ENCODE measurements at places on chromosomes 11 and 22.

- no peak for DNase-seq
Observed at GRCh38 chr11:72190631-72191071, 1.3 kb upstream of the FOLR1 start.

DNA sequence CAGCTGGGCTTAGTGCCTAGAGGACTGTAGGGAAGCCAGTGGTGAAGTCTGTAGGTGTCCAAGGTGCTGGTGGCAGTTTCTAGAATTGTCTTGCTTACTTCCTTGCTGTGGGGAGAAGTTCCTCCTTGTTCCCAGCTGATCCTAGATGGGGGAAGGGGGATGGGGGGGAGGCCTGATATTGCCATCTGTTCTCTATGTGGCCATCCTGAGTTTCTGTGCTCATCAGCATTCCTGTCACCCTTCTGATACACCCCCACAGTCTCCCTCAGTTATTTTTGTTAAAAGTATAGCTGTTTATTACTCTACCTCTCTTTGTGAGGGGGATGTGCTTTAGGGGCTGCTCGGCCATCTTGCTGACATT lies 36.5 kb downstream of the MADD start:
- DNase-seq: no peak

DNA sequence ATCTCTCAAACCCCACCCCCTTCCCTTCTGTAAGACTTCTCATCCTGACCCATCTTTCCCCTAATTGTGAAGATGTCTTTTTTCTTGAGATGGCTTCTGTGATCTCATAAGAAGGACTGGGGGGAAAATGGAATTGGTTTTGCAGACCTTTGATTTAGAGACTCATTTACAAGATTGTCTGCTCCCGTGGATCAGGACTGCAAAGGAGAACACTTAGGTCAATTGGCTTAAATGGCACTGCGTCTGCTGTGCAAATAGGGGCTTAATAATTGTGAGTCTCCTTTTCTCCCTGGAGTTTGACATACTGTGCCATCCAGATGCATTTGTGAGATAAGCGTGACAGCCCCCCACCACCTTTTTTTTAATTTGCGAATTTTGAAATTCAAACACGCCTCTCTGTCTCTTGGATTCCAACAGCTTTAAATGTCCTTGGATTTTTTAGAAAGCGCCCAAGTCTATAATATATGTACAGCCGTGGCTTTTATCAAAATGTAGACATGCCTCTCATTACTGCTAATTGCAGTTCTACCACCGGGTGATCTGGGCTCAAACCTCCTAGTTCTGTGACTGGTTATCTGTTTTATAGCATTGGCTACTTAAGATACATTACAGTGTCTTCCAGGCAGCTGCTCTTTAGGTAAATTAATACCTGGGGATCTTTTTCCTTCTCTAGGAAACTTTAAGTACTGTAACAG lies 150.0 kb downstream of the DBX1 start:
- no peak for DNase-seq

- no peak for DNase-seq
Observed at GRCh38 chr11:108117746-108118371, 3.5 kb upstream of the ACAT1 start.

DNA sequence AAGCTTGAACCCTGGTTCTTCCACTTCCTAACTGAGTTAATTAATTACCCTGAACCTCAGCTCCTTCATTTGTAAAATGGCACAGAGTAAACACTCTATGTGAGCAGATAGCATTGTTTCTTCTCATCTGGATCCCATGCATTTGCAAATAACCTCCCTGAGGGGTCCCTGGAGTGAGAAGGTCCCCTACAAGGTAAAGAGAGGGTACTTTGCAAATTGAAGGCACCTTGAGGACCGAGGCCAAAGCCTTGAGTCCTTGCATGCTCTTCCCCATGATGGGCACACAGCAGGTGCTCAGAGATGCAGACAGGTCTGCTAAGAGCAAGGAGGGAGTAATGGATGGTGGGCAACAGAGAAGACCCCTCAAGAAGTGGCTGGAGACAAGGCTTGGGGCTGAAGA lies 33.2 kb downstream of the OTOG start:
- DNase-seq: no peak

DNA sequence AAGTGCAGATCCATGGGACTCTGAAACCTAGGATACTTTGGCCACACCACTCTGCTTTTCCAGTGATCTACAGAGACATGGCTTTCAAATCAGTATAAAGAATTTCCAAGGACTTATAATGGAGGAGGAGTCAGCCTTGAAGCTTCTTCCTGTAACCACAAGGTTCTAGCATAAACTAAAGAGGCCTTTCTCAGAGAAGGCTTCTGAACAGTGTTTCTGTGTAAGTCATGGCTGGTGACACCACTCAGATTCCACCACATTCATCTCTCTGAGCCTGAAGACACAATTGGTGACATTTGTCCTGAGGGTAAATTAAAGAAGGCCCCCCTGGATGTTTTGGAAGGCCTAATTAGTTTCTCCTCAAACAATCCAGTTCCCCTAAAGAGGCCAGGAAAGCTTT lies 29.0 kb upstream of the ADORA2A start:
- DNase-seq: no peak

DNA sequence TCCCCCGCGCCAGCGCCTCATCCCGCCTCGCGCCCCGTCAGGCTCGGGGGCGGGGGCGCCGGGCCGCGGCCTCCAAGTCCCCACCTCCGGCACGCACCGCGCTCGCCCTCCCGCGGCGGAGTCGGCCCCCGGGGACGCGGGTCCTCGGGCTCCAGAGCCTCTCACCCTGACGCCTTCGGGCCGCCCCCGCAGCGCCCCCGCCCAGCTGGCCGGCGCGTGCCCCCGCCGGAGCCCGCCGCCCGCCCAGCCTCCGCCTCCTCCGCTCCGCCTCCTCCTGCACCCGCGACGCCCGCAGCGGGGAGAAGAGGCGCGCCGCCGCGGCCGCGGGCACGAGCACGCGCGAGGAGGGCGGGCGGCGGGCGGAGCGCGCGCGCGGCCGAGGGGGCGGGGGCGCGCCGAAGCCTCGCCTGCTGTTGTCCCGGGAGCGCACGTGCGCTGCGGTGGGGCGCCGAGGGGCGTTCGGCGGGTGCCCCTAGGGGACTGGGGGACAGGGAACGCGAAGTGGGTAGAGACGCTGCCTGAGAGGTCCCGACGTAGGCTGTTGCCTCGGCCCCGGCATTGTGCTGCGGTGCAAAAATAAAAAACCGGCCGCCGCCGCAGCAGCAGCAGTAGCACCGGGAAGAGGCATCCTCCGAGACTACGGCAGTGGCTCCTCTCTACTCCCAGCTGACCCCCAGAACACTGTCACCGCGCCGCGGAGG lies 87.4 kb upstream of the ARHGAP32 start:
- peak; percentile 26 for DNase-seq

GRCh38 chr22:19019029-19019678 lies 83.1 kb upstream of the PRODH start:
- DNase-seq: no peak

DNA sequence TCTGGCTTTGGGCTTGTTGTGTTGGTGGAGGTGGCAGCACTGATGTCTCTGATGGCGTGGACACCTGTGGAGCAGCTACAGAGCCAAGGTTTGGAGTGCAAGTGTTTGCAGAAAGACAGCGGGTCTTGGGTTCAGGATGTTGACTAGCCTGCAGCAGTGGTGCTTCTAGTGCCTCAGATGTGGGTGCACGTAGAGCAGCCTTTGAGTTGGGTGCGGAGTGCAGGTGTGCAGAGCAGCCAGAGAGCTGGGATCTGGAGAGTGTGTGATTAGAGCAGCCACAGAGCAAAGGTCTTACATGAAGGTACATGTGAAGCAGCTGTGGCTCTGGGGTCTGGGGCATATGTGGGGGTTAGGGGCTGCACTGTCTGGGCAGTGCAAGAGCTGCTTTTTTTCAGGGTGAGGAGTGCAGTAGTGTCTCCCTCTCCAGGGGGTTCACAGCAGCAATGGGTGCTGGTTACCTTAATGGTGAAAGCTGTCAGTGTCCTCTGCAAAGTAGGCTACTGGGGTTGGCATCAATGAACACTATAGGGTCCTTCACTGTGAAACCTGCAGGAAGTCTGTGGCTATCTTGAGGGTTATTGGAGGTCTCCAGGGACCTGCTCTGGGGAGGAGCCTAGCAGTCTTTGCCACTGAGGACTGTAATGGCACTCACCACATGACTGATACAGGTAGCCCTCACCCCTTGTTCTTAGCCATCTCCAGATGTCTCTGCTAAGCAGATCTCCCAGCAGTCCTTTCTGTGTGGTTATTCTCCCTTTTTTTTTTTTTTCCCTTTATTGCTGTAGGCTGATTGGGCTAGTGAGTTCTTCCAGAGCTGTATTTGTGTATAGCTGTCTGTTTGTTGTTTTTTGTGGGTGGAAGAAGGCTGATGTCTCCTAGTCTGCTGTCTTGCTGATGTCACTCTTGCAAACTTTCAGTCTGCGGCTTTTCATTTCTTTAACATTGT lies 14.3 kb downstream of the BIRC2 start:
- DNase-seq: no peak

DNA sequence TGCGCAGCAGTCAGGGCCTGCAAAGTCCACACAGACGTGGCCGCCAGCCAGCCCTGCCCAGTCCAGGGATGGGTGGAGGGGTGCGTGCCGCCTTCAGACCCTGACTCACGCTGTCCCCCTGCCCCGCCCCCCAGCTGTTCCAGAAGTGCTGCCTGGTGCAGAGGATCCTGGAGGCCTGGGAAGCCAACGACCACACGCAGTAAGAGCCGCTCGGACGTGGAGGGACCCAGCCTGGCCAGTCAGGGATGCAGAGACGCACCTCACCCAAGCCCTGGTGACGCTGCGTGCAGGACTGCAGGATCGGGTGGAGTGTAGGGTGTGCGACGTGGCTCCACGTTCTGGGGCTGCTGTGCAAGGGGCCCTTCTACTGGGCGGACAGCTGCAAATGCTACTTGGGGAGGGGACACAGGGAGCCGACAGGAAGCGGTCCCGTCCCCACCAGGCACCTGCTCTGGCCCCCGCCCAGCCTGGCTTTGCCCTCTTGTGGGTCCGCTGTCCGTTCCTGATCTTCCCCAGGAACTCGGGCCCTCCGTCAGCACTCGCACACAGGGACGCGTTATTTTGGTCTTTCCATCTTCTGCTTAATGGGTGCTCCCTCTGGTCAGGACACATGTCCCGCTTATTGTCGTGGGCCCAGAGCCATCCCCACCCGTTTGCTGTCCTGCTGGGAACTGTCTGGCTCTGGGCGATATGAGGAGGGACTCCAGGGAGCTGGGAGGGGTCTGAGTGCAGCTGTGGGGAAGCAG lies 42.5 kb downstream of the SBF1 start:
- no peak for DNase-seq

- DNase-seq: no peak
Observed at GRCh38 chr22:48703265-48703941, 1124.3 kb downstream of the BRD1 start.

GRCh38 chr11:80771017-80771416 lies 1330.2 kb upstream of the TENM4 start:
- DNase-seq: no peak

DNA sequence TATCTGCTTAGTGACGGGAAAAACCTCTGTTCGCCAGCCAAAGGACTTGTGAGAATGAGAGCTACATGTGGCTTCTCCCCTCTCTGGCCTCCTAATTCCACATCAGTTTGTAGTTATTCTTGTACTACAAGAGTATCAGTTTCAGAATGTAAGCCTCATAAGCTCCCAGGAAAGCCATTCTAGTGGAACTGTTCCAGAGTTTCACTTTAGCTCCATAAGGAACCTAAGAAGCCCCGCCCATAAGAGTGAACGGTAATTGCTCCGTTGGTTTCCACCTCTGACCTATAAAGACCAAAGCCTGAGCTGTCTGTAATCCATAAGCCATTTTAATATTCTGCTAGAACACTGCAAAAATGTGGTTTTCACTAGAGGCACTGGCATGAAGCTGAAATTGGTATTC lies 53.0 kb downstream of the SIK3 start:
- DNase-seq: no peak

GRCh38 chr11:118749429-118749828 lies 41.5 kb downstream of the DDX6 start:
- DNase-seq: no peak

- DNase-seq: no peak
Observed at GRCh38 chr11:15943418-15944197, 412.7 kb downstream of the SOX6 start.

- DNase-seq: no peak
Observed at GRCh38 chr11:128476729-128477128, 110.6 kb downstream of the ETS1 start.

GRCh38 chr11:64661146-64661545 lies 61.9 kb downstream of the NRXN2 start:
- no peak for DNase-seq

DNA sequence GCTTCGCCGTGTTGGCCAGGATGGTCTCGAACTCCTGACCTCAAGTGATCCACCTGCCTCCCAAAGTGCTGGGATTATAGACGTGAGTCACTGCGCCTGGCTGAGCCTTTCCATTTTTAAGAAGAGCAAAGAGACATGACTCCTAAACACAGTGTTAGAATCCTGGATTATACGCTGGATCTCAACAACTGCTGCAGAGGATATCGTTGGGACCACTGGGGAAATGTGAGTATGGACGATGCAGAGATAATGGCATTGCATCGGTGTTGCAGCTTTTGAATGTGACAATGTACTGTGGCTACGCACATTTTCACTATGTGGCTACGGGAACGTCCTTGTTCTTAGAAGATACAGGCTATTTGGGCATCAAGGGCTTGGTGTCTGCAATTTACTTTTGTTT lies 6.2 kb downstream of the MRGPRF start:
- DNase-seq: no peak

DNA sequence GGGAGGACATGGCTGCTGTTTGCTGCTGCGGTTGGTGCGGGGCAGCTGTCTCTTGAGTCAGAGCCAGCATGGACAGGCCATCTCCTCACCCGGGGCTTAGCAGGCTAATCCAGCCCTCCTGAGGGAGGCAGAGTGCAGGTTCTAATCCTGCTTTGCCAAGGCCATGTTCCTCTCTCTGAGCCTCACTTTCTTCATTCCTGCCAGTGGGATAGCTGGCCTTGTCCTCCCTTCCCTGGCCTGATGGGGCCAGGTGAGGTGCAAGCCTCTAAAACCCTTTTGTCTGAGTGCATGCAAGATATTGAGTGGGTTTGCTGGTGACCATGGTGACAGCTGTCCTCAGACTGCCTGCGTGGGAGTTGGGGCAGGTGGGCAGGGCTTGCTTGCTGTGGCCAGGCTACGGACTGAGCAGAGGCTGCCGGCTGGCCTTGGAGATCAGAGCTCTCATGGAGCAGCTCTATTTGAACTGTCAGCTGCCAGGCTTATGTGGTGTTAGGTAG lies 3.6 kb downstream of the USP35 start:
- no peak for DNase-seq

DNA sequence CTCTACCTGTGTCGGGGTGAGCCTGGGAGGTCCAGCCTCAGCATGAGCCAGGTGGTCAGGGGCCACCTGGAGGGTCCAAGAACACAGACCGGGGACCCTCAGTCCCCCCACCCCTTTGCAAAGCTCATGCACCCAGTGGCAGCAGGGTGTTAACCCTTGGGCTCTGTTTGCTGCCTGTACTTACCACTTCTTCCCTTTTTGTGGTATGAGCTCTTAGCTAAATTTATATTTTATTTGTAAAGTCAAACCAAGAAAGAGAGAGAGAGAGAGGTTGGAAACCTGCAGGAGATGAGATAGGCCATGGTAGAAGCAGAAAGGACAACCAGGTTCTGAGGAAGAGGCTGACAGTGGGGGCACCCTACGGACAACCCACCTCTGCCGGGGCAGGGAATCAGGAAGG lies 29.9 kb downstream of the IL10RA start:
- no peak for DNase-seq

- no peak for DNase-seq
Observed at GRCh38 chr11:116948391-116948790, 111.0 kb upstream of the APOA1 start.

Measured in stimulated activated CD4-positive, alpha-beta T cell treated with anti-CD3 and anti-CD28 coated beads, Interleukin-1b, Interleukin-23, amount 100 ng/mL, for 1 hour (primary cell).